ENCODE measurements at places on chromosomes 4 and X.

DNA sequence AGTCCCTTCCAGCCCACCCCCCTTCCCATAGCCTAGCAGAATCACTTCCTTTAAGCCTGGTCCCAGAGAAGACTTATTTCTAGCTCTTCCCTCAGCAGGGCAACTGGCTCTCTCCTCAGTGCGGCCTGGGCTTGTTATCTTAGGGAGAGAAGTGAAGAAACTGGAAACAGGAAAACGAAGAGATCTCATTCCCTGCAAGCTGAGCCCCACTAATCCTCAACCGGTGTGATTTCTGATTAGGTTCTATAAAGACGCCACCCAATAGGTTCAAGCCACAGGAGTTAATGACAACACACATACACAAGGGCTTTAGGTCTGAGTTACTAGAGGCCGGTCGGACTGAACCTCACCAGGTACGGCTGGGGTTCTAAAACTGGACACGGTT is 3.2 kb downstream of the GSX2 start:
- DNase-seq, result no peak

DNA sequence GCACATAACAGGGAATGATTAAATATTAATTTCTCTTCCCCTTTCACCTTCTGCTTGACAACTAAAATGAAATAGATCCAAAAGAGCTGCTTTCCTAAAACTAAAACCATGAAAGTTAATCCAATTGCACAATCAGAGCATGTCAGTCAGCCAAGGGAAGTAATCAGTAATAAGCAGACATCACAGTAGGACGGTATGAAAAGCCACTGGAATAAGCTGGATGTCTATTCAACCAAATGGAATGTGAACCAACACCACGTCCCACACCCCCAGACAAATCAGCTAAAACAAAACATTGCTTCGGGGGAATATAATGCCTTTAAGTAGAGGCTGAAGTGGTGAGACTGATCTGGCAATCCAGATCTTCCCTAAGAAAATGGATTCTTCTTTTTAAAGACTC is 859.4 kb upstream of the FTHL17 start:
- DNase-seq, result no peak

DNA sequence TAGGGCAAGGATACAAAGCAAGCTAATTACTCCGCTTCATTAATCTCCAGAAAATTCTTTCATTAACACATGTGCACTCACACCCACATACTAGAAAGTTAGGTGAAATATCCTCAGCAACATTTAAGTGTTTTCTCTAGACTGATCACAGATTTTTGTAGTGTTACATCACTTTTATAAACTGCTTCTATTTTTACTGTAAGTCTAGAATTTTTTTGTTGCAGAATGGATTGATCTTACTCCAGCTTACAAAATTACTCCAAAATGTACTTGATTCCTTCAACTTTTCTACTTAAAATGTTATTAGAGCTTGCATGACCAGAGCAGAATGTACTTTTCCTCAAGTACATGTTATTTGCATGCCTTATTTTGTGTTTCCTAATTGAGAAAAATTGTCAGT is 2325.2 kb downstream of the PCDH7 start:
- DNase-seq, result no peak

- DNase-seq, result no peak
Observed at GRCh38 chrX:1598876-1599790, 7.7 kb downstream of the AKAP17A start.

DNA sequence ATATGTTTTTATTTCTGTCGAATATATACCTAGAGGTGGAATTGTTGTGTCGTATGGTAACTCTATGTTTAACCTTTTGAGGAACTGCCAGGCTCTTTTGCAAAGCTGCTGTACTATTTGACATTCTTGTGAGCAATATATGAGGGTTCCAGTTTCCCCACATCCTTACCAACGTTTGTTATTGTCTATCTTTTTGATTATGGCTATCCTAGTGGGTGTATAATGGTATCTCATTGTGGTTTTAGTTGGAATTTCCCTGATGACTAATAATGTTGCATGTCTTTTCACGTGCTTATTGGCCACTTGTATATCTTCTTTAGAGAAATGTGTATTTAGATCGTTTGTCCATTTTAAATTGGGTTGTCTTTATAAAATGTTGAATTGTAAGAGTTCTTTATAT is 24.5 kb downstream of the REPS2 start:
- DNase-seq, result no peak

- DNase-seq, result no peak
Observed at GRCh38 chrX:40164751-40165150, 67.0 kb upstream of the BCOR start.

- no peak for DNase-seq
Observed at GRCh38 chr4:126820631-126821030, 812.1 kb upstream of the INTU start.

Measured in stimulated activated CD4-positive, alpha-beta T cell treated with anti-CD3 and anti-CD28 coated beads, Interleukin-1b, Interleukin-23, amount 100 ng/mL, for 1 hour (primary cell).